ENCODE measurements at places on chromosomes 4 and X.

DNA sequence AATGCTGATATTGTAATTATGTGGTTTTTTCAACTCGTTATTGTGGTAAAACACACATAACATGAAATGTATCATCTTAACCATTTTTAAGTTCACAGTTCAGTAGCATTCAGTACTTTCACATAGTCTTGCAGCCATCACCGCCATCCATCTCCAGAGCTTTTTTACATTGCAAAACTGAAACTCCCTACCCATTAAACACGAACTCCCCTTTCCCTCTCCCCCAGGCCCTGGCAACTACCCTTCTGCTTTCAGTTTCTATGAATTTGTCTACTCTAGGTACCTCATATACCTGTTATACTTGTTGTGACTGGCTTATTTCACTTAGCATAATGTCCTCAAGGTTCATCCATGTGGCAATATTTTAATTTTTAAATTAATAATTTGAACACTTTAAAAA lies 380.6 kb downstream of the MAPK10 start:
- no peak for DNase-seq

- DNase-seq, result no peak
These were observed 503.0 kb upstream of the BOD1L1 start for GRCh38 chr4:14130551-14130950.

- peak; percentile 9 for DNase-seq
These were observed 1133.5 kb downstream of the FAT4 start for GRCh38 chr4:126448086-126448845.

- DNase-seq, result peak; percentile 46
These were observed 25.1 kb downstream of the PIR start for GRCh38 chrX:15468036-15468435.

GRCh38 chrX:6748595-6748994 lies 213.7 kb upstream of the VCX3A start:
- no peak for DNase-seq

- DNase-seq, result no peak
These were observed 4.3 kb upstream of the FGG start for GRCh38 chr4:154616731-154617130.

DNA sequence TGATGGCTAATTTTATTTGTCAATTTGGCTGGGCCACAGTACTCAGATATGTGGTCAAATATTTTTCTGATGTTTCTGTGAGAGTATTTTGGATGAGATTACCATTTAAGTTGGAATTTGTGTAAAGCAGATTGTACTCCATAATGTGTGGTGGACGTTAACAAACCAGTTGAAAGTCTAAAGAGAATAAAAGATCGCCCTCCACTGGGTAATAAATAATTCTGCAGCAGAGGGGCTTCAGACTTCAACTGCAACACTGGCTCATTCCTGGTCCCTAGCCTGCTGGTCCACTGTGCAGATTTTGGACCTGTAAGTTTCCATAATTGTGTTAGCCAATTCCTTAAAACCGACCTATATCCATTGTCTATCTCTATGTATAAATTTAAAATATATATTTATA lies 540.3 kb downstream of the PCDH18 start:
- no peak for DNase-seq

DNA sequence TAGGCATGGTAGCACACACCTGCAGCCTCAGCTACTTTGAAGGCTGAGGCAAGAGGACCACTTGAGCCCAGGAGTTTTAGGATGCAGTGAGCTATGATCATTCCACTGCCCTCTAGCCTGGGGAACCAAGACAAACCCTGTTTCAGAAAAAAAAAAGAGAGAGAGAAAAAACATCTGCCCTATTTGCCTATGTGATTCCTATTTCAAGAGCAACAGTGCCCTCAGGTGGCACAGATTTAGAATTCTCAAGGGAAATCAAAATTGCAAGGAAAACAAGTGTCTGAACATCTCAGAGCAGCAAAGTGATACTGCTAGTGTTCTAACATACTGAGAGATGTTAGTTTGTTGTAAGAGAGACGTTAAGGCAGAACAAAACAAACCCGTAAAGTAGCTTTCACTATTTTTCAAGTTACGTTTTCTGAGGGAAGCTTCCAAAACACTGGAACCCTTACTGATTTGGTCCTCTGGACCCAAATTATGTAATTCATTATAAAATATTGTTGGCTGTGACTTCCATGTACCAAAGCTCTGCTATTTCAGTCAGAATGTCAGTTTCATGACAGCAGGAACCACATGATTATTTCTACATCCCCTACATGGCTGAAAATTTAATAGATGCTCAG lies 7.9 kb downstream of the BDH2 start:
- peak; percentile 74 for DNase-seq

- no peak for DNase-seq
These were observed 157.5 kb upstream of the ITM2A start for GRCh38 chrX:79524642-79525041.

DNA sequence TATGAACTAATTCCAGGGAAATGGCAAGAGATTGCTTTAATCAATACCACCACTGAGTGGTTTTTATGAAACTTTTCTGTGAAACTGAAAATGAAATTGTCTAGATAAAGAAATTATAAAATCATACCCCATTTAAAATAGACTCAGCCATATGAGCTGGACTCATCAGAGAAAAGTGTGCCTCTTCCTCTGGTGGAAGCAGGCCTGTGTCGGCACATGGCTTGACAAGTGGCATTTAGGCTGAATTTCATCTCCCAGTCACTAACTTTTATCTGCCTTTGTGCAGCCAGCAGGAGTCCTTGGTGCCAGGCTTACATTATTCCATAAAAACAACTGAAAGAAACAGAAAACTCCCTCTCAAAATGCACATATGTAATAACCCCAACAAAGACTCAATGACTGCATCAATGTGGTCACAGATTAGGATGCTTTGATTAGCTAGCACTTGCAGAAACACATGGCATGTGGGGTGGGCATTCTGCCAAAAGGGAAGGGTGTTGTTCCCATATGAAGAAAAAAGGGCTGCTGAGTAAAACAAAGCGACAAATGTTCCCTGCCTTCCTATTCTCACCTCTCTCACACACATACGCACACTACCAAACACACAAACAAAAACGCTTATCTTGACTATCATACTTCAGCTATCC lies 232.3 kb downstream of the PABPC4L start:
- DNase-seq, result peak; percentile 50

DNA sequence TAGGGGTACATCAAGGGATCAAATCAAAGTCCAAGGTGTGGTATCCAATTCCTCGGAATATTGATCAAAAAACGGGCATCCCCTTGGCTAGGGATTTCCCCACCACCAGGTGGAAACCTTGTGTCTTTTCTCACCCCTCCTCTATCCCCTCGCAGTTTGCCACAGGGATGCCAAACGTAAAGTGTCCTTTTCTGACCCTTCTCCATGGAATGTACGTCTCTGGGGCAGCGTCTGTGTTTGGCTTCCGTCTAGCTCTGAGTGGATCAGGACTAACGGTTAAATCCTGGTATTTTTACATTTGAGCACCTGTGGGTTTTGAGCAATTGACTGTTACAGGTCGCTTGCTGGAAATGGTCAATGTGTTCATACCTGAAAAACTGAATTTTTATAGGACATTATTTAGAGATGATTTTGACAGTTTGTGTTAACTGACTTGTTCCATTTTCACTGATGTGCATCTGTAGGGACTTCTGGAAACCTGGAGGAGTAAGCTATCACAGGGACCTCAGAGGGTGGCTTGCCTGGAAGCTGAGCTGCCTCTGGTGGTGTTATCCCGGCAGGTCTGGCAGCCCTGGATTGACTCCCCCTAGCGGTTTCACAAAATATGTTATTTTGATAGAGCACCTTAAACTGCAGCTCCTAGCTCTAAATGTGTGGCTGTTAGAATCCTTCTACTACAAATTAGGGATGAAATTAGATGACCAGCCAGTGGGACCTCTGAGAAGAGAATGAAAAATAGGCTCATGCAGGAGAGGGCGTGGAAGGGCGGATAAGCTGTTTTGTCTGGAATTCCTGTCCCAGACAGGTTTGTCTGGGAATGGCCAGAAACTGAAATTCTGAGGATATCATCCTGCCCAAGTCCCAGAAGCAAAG lies 8.8 kb upstream of the MGST2 start:
- peak; percentile 81 for DNase-seq

DNA sequence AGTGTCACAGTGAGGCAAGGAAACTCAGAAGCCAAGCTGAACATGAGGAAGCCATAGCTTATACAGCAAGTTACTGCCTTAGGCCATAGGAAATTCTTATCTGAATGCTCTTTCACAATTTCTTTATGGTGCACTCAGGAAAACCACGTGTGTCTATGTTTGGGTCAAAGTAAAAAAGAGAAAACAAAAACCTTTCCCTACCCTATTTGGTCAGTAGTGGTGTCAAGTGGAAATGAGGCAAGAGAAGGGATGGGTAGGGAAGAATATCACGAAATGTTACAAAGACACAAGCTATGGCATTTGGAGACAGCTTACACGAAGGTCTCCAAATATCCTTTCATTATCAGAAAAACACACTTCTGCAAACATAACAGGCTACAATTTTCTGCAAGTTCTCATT lies 83.4 kb upstream of the INPP4B start:
- no peak for DNase-seq

GRCh38 chr4:46967631-46968030 lies 25.8 kb downstream of the GABRA4 start:
- DNase-seq, result no peak

GRCh38 chr4:24067367-24068193 lies 177.7 kb upstream of the PPARGC1A start:
- peak; percentile 66 for DNase-seq

- DNase-seq, result no peak
These were observed 5.0 kb downstream of the COX18 start for GRCh38 chr4:73064536-73064935.

- peak; percentile 29 for DNase-seq
These were observed 13.0 kb upstream of the SLC25A5 start for GRCh38 chrX:119455264-119455663.

GRCh38 chr4:48109413-48110263 lies 24.4 kb downstream of the TXK start:
- peak; percentile 46 for DNase-seq

DNA sequence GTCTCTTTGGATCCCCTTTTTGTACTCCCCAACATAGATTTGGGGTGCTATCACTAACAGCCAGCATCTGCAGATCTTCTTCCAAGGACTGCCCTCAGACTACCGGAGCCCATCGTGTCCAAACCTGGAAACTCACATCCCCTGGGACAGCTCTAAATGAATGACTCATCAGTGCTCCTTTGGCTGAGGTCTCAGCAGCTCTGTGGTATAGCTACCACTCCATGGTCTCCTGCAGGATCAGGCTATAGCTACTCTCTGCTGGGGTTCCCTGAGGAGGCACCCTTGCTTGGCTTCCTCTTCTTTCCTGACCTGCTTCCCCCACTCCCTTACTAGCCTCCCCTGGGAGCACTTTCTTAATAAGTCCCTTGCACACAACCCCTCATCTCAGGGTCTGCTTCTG lies 97.5 kb upstream of the PRPS2 start:
- DNase-seq, result no peak

- no peak for DNase-seq
These were observed 119.8 kb downstream of the ZNF330 start for GRCh38 chr4:141340458-141340857.

- DNase-seq, result peak; percentile 86
These were observed 5.1 kb upstream of the CXCL8 start for GRCh38 chr4:73735231-73735630.

DNA sequence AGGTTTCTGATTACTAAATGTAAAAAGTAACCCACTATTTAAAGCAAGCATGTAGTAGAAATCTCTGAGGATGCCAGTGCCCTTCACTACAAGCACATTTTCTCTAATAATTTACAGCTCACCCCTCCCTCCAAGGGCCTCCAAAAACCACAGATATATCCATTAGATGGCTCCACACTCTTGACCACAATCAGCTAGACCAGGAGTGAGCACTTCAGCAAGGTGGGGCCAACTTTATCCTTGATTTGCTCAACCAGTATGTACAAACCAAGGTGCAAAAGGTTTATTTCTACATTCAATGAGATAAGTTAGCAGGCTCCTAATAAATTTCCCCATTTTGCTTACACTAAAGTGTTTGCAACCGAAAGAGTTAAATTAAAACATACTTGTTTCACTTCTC lies 35.8 kb downstream of the RFC1 start:
- no peak for DNase-seq

Measured in mesenchymal stem cell (in vitro differentiated cells and primary cell).